ENCODE measurements at places on chromosomes 4 and X.

DNA sequence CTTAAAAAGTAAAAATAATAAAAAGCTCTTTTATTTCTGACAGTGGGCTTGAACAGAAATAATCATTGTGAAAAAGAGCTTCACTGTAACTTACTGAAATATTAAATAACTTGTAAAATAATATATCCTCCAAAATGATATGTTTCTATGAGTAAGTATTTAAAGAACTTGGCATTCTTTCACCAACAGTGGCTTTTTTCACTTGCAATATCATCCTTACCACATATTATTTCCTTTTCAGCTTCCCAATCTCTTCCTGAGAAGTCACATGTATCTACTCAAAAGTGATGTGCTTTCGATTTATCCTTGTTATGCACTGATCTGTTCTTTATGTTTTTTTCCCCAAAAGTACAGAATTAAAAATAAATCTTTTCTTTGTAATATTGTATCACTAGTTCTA lies 2.2 kb upstream of the PCDH18 start:
- no peak overlapping the region for H3K4me3 ChIP-seq
- H3K27me3 ChIP-seq = peaks cover 6% of the 10 kb centered on the region
- DNase-seq = no peak
- no peak overlapping the region for H3K27ac ChIP-seq
- H3K36me3 ChIP-seq = no peaks in the 10 kb centered on the region

DNA sequence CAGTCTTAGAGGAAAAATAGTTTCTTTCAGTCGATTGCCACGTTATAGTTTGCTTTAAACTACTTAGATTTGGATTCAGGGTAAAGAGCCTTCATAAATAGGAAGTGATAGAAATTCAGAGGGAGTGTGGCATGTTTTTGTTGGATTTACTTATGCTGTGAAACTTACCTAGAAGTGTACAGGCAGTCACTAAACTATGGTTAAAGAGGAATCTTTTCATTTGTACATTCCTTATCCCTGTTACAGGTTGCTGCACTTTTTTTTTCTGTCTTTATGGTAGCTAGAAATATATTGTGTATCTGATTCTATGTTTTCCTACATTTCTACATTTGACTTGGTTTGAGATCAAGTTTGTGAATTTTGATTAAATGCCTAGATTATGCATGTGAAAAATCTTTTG lies 19.1 kb downstream of the WWC2 start:
- no peak overlapping the region for H3K4me3 ChIP-seq
- no peaks in the 10 kb centered on the region for H3K36me3 ChIP-seq

- H3K27me3 ChIP-seq = no peaks in the 10 kb centered on the region
- peaks cover 4% of the 10 kb centered on the region for H3K4me1 ChIP-seq
- H3K36me3 ChIP-seq = peaks cover 66% of the 10 kb centered on the region
Observed at GRCh38 chr4:105274090-105274489, 127.4 kb downstream of the TET2 start.

GRCh38 chr4:17664755-17665154 lies 50.3 kb downstream of the MED28 start:
- H3K4me1 ChIP-seq = peaks cover 38% of the 10 kb centered on the region
- H3K36me3 ChIP-seq = peaks cover 4% of the 10 kb centered on the region
- peaks cover 4% of the 10 kb centered on the region for H3K27me3 ChIP-seq
- no peak overlapping the region for H3K27ac ChIP-seq

GRCh38 chr4:118265312-118266144 lies 87.3 kb downstream of the PRSS12 start:
- H3K4me3 ChIP-seq = peak overlapping the region; percentile 69
- no peak for DNase-seq
- no peaks in the 10 kb centered on the region for H3K36me3 ChIP-seq
- H3K27me3 ChIP-seq = peaks cover 37% of the 10 kb centered on the region

DNA sequence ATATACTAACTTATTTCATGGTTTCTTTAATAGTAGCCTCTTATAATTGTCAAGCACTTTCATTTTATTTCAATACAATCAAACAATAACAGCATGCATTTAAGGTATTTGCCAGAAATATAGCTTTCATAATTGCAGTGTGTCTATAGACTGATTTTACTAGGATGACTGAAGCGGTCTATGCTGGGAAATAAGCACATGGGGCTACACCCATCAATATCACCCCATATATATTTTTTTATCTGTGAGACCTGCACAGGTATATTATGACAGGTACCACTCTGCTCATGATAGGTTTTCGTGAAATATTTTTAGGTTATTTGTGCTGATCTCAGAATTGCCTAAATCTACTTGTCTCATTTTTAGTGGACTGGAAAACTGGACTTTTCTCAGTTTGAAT lies 229.1 kb upstream of the PITX2 start:
- H3K27me3 ChIP-seq = no peaks in the 10 kb centered on the region
- H3K27ac ChIP-seq = no peak overlapping the region
- H3K4me3 ChIP-seq = no peak overlapping the region
- no peaks in the 10 kb centered on the region for H3K4me1 ChIP-seq

DNA sequence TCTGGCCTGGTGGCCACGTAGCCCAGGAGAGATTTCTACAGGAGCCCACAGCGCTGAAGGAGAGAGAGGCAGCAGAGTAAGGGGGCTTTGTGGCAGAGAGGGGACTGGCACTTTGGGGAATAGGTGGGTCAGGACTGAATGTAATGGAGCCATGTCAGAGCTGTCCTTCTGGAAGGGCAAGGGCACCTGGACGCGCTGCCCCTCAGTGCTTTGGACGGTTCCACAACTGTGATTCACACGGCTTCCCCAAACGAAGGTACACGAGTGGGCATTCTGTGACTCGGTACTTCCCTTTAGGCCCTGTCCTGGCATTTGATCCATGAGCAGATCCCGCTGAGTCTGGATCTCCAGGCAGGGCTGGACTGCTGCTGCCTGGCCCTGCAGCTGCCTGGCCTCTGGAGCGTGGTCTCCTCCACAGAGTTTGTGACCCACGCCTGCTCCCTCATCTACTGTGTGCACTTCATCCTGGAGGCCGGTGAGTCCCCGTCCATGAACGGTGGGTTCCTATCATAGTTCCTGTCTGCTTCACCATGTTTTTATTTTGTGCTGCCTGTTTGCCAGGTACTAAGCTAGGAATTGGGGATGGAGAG lies 35.2 kb upstream of the MSANTD1 start:
- no peak overlapping the region for H3K4me3 ChIP-seq
- peaks cover 42% of the 10 kb centered on the region for H3K36me3 ChIP-seq
- H3K27me3 ChIP-seq = no peaks in the 10 kb centered on the region
- no peaks in the 10 kb centered on the region for H3K4me1 ChIP-seq
- no peak for DNase-seq

GRCh38 chrX:152428120-152428519 lies 23.0 kb downstream of the GABRA3 start:
- no peak for DNase-seq
- H3K4me1 ChIP-seq = no peaks in the 10 kb centered on the region
- no peak overlapping the region for H3K4me3 ChIP-seq
- no peaks in the 10 kb centered on the region for H3K36me3 ChIP-seq

- peaks cover 18% of the 10 kb centered on the region for H3K27me3 ChIP-seq
- no peak overlapping the region for H3K4me3 ChIP-seq
- H3K4me1 ChIP-seq = no peaks in the 10 kb centered on the region
- no peak for DNase-seq
- H3K27ac ChIP-seq = no peak overlapping the region
- no peaks in the 10 kb centered on the region for H3K36me3 ChIP-seq
Observed at GRCh38 chr4:7414736-7415510, 19.8 kb downstream of the PSAPL1 start.

- H3K4me1 ChIP-seq = no peaks in the 10 kb centered on the region
- H3K36me3 ChIP-seq = peaks cover 17% of the 10 kb centered on the region
- DNase-seq = no peak
- H3K4me3 ChIP-seq = no peak overlapping the region
- no peak overlapping the region for H3K27ac ChIP-seq
Observed at GRCh38 chr4:26632916-26633315, 49.0 kb downstream of the TBC1D19 start.

- H3K36me3 ChIP-seq = no peaks in the 10 kb centered on the region
- H3K27me3 ChIP-seq = no peaks in the 10 kb centered on the region
- no peak for DNase-seq
Observed at GRCh38 chr4:10889819-10890218, 205.3 kb upstream of the CLNK start.

- peak overlapping the region; percentile 87 for H3K4me3 ChIP-seq
- H3K4me1 ChIP-seq = peaks cover 17% of the 10 kb centered on the region
- no peaks in the 10 kb centered on the region for H3K27me3 ChIP-seq
- no peak for DNase-seq
- peaks cover 14% of the 10 kb centered on the region for H3K36me3 ChIP-seq
Observed at GRCh38 chrX:48522291-48522690, 683 bp downstream of the EBP start.

- H3K4me3 ChIP-seq = no peak overlapping the region
- H3K27me3 ChIP-seq = no peaks in the 10 kb centered on the region
- no peaks in the 10 kb centered on the region for H3K4me1 ChIP-seq
- no peak overlapping the region for H3K27ac ChIP-seq
- DNase-seq = no peak
Observed at GRCh38 chr4:87188048-87188447, 32.4 kb downstream of the KLHL8 start.

DNA sequence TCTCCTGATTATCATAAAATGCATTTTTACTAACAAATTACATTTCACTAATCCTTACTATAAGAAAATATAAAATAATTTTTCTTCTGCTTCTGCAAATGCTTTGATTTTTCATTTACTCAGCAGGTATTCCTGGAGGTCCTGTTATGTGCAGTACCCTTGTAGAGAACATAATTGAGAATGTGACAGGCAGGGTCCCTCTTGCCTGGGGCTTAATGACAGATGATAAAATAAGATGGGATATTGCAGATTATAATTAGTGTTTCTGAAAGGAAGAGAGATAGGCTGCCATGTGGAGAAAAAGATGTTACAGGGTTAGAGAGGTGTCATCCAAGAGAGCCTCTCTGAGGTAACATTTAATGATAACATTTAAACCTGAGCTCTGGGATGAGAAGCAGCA lies 128.9 kb downstream of the MAD2L1 start:
- H3K27ac ChIP-seq = no peak overlapping the region
- H3K36me3 ChIP-seq = no peaks in the 10 kb centered on the region
- no peak overlapping the region for H3K4me3 ChIP-seq
- DNase-seq = no peak

GRCh38 chrX:139126493-139126892 lies 404.0 kb upstream of the F9 start:
- H3K27me3 ChIP-seq = peaks cover 4% of the 10 kb centered on the region
- H3K36me3 ChIP-seq = no peaks in the 10 kb centered on the region

- no peaks in the 10 kb centered on the region for H3K4me1 ChIP-seq
- no peak overlapping the region for H3K27ac ChIP-seq
- no peaks in the 10 kb centered on the region for H3K27me3 ChIP-seq
- peaks cover 1% of the 10 kb centered on the region for H3K36me3 ChIP-seq
- no peak for DNase-seq
Observed at GRCh38 chr4:177557416-177557815, 115.2 kb upstream of the AGA start.

DNA sequence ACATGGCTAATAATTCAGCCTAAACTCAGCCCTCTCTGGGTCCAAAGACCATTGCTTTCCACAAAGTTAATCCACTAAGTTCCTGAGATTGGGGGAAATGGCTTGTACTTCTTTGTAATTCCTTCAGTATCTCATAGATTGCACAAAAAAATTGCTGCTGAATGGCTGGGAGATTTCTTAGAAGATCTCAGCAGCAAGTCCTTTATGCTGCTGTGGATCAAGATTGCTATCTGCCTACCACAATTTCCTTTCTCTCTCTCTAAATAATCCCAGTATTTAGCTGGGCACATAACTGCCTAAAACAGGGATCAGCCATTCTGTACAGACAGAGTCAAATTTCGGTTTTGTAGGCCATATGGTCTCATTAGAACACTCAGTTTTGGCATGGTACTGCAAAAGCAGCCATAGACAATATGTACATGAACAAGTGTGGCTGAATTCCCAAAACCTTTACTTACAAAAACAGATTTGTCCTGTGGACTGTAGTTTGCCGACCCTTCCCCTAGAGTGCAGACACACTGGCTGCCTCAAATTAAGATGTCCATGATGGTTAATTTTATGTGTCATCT lies 18.5 kb upstream of the HOPX start:
- H3K36me3 ChIP-seq = no peaks in the 10 kb centered on the region
- no peak for DNase-seq
- H3K27ac ChIP-seq = no peak overlapping the region
